ENCODE measurements at places on chromosomes 16 and 17.

DNA sequence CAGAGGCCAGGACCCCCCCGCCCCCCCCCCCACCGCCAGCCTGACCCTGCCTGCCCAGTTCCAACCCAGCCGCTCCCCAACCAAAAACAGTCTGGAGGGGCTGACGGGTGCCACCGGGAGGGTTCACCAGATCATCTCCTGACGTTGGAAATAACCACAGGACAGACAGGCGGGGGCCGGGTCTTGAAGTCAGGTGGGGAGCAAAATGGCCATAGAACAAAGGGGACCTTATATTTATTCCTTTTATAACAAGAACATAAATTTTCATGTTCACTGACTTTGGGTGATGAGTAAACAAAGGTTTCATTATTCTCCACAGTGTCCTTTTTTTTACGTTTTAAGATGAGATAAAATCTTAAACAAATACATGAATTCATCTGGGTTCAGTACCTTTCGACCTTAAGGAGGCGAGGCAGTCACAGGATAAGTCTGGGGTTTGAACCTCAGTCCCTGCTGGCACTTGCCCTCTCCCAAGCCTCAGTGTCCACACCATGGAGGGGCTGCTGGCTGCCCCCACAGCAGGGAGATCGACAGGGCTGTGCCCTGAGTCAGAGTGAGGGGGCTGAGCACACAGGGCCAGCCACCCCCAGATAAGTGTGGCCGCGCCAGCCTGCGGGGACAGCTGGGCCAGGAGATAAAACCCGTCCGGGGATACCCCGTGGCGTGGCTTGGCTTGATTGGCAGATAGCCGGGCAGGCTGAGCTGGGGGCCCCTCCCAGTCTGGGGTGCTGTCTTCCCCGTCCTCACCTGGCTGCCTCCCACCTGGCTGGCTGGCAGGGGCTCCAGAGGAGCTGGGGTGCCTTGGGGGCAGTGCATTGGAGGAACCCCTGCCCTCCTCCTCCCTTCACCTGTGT is 15.0 kb downstream of the SLC7A5 start:
- DNase-seq, result no peak

DNA sequence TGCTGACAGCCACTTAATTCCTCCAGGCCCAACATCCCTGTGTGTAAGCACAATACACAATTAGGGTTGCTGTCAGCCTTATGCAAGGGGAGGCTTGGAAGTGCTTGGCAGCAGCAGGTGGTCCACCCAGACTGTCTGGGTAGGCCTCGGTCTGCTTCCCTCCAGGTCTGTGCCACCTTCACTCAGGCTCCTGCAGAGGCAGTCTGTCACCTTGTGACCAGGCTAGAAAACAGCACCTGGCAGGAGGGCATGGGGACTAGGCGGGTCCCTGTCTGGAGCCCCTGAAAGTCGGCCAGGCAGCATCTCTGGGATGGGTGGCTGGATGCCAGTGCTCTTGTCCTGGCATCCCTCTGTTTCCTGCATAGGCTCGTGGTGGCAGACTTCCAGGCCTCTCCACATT is 578.1 kb downstream of the KCNJ18 start:
- no peak for DNase-seq

- no peak for DNase-seq
Observed at GRCh38 chr17:7003745-7004144, 7.9 kb downstream of the ALOX12 start.

GRCh38 chr17:70072546-70073309 is 2.3 kb upstream of the KCNJ16 start:
- DNase-seq, result no peak

GRCh38 chr17:4944554-4945175 is 3.7 kb downstream of the PFN1 start:
- DNase-seq, result no peak

GRCh38 chr17:62643496-62643895 is 16.0 kb downstream of the MRC2 start:
- no peak for DNase-seq

DNA sequence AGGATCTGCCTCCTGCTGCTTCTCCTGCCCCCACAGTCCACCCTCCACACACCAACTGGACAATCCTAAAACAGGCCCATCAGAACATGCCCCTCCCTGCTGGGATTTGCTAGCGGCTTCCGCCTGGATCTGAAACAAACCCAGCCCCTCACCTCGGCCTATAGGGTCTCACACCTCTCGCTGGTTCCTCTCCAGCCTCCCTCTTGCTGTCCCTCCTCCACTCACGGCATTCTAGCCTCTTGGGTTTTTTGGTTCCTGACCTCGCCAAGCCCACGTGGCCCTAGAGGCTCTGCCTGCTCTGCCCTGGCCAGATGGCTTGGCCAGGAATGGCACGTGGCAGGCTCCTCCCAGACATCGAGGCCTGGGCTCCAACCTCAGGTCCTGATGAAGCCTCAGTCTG is 15.7 kb upstream of the MTSS2 start:
- DNase-seq, result no peak

DNA sequence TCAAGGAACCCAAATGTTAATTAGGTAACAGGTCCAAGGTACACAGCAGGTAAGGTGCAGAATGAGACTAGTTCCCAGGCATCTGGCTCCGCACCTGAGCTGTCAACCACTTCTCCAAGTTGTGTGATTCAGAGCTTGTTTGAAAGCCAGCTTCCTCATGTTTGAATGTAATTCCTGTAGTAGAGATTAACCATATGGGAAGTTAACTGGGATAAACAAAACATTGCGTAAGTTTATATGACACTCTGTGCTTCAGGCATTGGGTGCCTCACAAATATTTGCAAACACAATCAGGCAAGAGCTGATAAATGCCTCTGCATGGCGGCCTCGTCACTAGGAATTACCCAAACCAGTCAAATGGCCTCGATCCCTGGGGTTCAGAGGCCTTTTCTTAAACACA is 27.9 kb upstream of the CPHXL start:
- no peak for DNase-seq
